Activated T-cell treated with anti-CD3 and anti-CD28 coated beads, Interleukin-2, amount 50 U/mL, for 72 hours (primary cell): ENCODE measurements at places on chromosomes 13 and 19. TPM values are rescaled to one million over a fixed set of nuclear protein-coding genes. Genes with fewer than 3 reads are reported as not detected.
A peak's percentile ranks its signal among the peaks of the same experiment; 100 is the strongest.

DNA sequence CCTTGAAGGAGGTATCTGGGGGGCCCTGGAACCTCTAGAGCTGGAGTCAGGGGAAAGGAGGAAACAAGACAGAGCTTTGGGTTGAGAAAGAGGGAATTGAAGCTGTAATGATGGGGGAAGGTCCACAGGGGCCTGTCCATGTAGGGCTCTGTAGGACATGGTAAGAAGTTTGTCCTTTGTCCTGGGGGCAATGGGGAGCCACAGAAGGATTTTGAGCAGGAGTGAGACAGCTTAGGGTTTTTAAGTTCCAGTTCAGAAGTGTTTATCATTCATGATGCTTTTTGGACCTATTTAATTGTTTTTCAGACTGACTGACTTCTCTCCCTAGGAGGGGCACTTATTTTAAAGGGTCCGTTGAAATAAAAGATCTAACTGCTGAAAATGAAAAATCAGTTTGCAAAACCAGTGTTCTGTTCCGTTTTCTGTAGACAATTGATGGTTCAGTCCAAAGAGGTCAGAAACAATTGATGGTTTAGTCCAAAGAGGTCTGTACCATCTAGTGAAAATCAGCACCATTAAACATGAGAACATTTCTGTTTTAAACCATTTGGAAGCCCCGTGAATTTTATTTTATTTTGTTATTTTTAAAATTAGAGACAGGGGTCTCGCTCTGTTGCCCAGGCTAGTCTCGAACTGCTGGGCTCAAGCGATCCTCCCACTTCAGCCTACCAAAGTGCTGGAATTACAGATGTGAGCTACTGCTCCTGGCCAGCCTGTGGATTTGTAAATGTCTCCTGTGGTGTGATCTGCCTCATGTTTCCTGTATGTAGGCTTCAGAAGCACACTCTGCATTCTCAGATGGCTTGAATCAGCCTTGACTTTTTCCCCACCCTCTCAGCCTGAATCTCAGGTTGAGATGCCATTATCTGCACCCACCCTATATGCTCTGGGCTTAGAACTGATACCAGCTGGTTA is 8.4 kb downstream of the PLD3 start:
- no peaks in the 10 kb centered on the region for H3K36me3 ChIP-seq
- no peaks in the 10 kb centered on the region for H3K27me3 ChIP-seq
- H3K27ac ChIP-seq: no peak overlapping the region
- no peak for DNase-seq
- no peak overlapping the region for H3K4me3 ChIP-seq

The PSG11 gene
- total RNA-seq: not detected

The NUDT19 gene
- 26.1 TPM for total RNA-seq

The ZNF98 gene
- total RNA-seq: 0.14 TPM

- H3K36me3 ChIP-seq: no peaks in the 10 kb centered on the region
- H3K27me3 ChIP-seq: no peaks in the 10 kb centered on the region
- H3K27ac ChIP-seq: no peak overlapping the region
- H3K4me3 ChIP-seq: peak overlapping the region; percentile 56
- DNase-seq: no peak
These were observed 288.9 kb downstream of the SHISA2 start for GRCh38 chr13:25762795-25763377.

DNA sequence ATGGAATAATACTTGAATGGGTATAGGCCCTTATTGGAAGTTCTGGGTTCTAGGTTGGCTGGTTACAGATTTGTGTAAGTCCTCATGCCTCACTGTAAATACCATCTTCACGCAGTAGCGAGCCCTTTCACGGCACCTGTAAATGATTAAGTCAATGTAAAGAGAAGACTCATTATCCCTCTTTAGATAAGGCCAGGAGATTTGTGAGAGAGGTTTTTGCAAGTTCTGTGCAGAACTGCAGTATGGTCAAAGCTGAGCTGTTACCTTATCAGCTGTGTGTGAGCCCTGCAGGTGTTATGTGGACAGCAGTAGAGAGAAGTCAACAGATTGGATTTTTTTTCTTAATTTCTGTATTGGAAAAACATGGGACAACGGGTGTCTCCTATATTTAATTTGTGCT is 141.6 kb downstream of the SHISA2 start:
- H3K27me3 ChIP-seq: no peaks in the 10 kb centered on the region
- H3K4me1 ChIP-seq: no peaks in the 10 kb centered on the region
- H3K27ac ChIP-seq: no peak overlapping the region
- H3K36me3 ChIP-seq: no peaks in the 10 kb centered on the region

GRCh38 chr19:2840794-2841791 is at the start of gene ZNF555:
TSS of gene ZNF555 (plus strand) at chr19:2841475. CDS start at chr19:2841573, 98 bp downstream.
- DNase-seq: peak; percentile 97
- peak within 1 kb of the TSS; percentile 86 for H3K27ac ChIP-seq
- no peaks in the 10 kb centered on the region for H3K27me3 ChIP-seq
- H3K4me3 ChIP-seq: peak within 1 kb of the TSS; percentile 94
- H3K4me1 ChIP-seq: peaks cover 13% of the 10 kb centered on the region

DNA sequence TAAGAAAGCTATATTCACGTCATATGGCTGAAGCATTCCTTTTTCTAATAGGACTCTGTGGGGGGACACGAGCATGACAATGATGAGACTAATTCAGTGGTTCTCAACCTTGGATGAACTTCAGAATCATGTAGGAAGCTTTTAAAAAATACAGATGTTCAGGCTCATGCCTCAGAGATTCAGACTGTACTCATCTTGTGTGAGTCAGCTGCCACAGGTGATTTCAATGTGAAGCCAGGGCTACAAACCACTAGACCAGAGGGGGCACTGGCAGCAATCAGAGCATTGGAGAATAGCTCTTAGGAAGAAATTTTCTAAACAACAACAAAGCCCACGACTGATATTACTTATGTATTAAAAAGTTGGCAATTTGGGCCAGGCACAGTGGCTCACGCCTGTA is 91.7 kb downstream of the SERP2 start:
- H3K27me3 ChIP-seq: no peaks in the 10 kb centered on the region
- no peaks in the 10 kb centered on the region for H3K36me3 ChIP-seq
- H3K27ac ChIP-seq: no peak overlapping the region
- DNase-seq: no peak
- H3K4me3 ChIP-seq: no peak overlapping the region

- peaks cover 2% of the 10 kb centered on the region for H3K36me3 ChIP-seq
- no peaks in the 10 kb centered on the region for H3K27me3 ChIP-seq
- H3K4me3 ChIP-seq: no peak overlapping the region
- H3K27ac ChIP-seq: no peak overlapping the region
- H3K4me1 ChIP-seq: peaks cover 12% of the 10 kb centered on the region
These were observed 92.7 kb downstream of the ATP11A start for GRCh38 chr13:112782429-112783010.

DNA sequence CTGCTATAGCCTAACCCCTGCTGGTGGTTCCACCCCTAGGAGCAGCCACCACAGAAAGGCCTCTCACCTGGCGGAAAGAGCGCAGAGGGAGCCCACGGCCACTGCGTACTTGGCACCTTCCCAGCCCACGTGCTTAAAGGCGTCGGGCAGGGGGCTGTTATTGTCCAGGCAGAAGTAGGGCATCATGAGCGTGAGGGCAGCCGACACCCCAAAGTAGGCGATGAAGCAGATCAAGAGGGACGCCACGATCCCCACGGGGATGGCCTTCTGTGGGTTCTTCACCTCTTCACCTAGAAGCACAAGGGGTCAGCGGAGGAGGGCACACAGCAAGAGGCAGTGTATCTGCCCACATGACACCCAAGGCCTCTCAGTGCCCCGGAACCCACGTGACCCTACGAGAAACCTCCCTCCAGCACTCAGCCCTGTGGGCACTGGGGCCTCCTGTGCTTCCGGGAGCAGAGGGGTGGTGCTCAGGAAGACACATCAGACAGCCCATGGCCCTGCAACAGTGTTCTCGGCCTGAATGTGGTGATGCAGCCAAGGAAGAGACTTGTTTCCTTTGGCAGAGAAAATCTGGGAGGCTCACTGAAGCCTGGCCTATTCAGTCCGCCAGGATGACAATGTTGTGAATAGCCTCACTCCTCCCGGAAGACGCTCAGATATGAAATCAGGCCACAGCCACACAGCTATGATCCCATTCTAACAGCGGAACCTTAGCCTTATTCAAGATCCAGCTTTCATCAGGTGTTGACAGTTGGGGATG is 72.1 kb downstream of the SLC7A1 start:
- DNase-seq: no peak
- no peak overlapping the region for H3K4me3 ChIP-seq
- no peaks in the 10 kb centered on the region for H3K27me3 ChIP-seq
- peaks cover 10% of the 10 kb centered on the region for H3K36me3 ChIP-seq
- no peak overlapping the region for H3K27ac ChIP-seq

GRCh38 chr13:77584106-77584505 is 48.6 kb downstream of the SCEL start:
- no peaks in the 10 kb centered on the region for H3K4me1 ChIP-seq
- H3K36me3 ChIP-seq: no peaks in the 10 kb centered on the region
- no peak overlapping the region for H3K27ac ChIP-seq
- H3K4me3 ChIP-seq: no peak overlapping the region
- DNase-seq: no peak
- H3K27me3 ChIP-seq: peaks cover 11% of the 10 kb centered on the region

The NMRK2 gene
- total RNA-seq: not detected

GRCh38 chr19:435707-436412 is 25.0 kb downstream of the SHC2 start:
- no peak overlapping the region for H3K27ac ChIP-seq
- H3K36me3 ChIP-seq: peaks cover 3% of the 10 kb centered on the region
- no peak overlapping the region for H3K4me3 ChIP-seq
- DNase-seq: no peak

DNA sequence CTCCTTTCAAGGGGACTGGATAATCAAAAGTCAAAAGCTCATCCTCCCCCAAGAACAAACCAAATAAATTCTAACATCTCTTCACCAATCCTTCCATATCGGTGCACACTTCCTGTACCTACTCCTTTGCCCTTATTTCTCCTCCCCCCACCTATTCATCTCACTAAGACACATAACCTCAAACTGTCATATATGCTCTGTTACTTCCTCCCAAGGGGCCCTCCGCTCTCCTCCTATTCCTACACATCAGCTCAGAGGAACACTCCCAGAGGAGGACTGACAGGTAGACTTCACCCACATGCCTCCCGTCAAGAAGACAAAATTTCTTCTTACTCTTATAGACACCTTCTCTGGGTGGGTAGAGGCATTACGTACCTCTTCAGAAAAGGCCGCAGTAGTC is 48.1 kb downstream of the ZNF93 start:
- peaks cover 10% of the 10 kb centered on the region for H3K36me3 ChIP-seq
- no peaks in the 10 kb centered on the region for H3K4me1 ChIP-seq
- H3K27me3 ChIP-seq: no peaks in the 10 kb centered on the region
- no peak overlapping the region for H3K4me3 ChIP-seq
- DNase-seq: no peak

GRCh38 chr13:112068540-112069060 is 1.7 kb downstream of the SOX1 start:
- no peak for DNase-seq
- H3K27ac ChIP-seq: peak overlapping the region; percentile 60
- peak overlapping the region; percentile 47 for H3K4me3 ChIP-seq
- H3K27me3 ChIP-seq: peaks cover 60% of the 10 kb centered on the region
- peaks cover 4% of the 10 kb centered on the region for H3K36me3 ChIP-seq
- peaks cover 1% of the 10 kb centered on the region for H3K4me1 ChIP-seq

DNA sequence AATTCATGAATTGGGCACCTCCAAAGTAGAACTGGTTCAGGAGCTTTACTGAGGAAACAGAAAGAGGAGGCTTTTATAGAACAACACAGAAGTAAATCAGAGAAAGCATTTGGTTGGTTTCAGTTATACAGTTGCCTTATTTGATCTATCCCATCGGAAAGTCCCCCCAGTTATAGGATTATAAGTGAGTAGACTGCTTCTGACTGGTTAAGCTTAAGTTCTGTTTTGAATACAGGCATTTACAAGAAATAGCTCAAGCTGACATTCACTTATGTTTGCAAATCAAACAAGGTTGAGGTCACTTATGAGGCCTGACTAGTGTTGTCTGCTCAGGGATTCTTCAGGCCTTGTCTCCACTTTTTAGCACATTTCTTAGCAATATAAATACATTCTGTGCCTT is 857.4 kb downstream of the EFNB2 start:
- no peaks in the 10 kb centered on the region for H3K27me3 ChIP-seq
- peak overlapping the region; percentile 95 for H3K27ac ChIP-seq
- no peaks in the 10 kb centered on the region for H3K36me3 ChIP-seq
- H3K4me3 ChIP-seq: no peak overlapping the region
- no peaks in the 10 kb centered on the region for H3K4me1 ChIP-seq

The SULT2A1 gene
- not detected for total RNA-seq

The CEACAM4 gene
- total RNA-seq: not detected

GRCh38 chr13:51542346-51543242 is 41.7 kb upstream of the WDFY2 start:
- H3K4me1 ChIP-seq: peaks cover 13% of the 10 kb centered on the region
- no peak for DNase-seq
- peaks cover 9% of the 10 kb centered on the region for H3K27me3 ChIP-seq
- H3K36me3 ChIP-seq: no peaks in the 10 kb centered on the region

- no peak for DNase-seq
- no peak overlapping the region for H3K4me3 ChIP-seq
- H3K36me3 ChIP-seq: peaks cover 2% of the 10 kb centered on the region
- no peaks in the 10 kb centered on the region for H3K27me3 ChIP-seq
These were observed 216.8 kb upstream of the MAB21L1 start for GRCh38 chr13:35693134-35693784.

The ZNF160 gene
- total RNA-seq: 25.2 TPM

The ZNF507 gene
- 26.2 TPM for total RNA-seq

The ZNF260 gene
- 10.1 TPM for total RNA-seq

The KLK2 gene
- not detected for total RNA-seq

DNA sequence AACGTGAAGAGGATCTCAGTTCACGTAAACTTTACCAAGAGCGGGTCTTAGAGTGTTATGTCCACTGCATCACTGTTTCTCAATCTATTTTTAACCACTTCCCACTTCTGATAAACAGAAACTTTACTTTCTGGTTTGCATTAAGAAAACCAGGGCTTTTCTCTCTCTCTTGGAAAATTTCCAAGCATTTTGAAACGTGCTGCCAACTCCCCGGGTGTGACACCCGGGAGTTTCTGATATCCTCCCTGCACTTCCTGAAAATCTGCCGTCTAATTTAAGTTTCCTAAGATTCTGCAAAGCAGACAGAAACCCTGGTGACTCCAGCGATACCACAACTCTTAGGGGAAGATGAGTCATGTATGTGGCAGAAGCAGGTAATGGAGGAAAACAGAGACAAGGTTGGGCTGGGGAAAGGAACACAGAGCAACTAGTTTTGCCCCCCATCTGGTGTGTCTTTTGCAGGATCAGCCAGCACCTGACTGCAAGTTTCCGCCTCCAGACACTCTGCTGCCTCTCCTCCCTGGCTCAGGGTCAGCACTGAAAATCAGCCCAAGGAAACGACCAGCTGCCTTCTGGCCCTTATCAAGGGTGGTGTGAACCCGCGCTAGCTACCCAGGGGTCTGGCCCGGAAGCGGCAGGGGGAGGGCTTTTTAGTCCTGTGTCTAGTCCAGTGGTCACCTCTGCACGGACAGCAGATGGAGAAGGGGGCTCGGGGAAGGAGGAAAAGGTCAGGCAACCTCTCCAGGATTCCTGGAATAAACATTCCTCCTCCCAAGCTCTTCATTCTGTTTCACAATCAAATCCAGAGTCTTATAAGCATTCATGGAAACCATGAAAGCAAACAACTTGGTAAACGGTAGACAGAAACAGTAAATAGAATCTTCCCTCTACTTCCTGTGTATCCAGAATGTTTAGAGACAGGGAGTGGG is 11.3 kb upstream of the FFAR2 start:
- peaks cover 44% of the 10 kb centered on the region for H3K27me3 ChIP-seq
- peaks cover 18% of the 10 kb centered on the region for H3K4me1 ChIP-seq
- peak overlapping the region; percentile 77 for H3K4me3 ChIP-seq
- DNase-seq: peak; percentile 41
- peak overlapping the region; percentile 48 for H3K27ac ChIP-seq

The CLEC4M gene
- total RNA-seq: not detected
